RCC 7860 (cell line): ENCODE measurements at places on chromosomes 3 and 15.

DNA sequence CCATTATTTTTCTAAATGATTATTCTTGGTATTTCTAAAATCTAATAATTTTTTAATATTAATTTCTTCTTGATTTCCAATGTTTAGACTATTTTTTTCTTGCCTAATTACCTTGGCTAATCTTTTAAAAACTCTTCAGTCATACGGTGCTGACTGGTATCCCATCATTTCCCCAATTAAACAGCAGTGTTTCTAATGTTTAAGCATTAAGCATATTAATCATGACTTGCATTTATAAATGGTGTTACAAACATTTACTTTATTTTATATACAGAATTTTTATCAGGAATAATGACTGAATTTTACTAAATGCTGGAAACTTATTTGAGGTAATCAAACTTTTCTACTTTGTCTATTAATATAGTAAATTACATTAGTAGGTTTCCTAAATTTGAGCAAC lies 199.3 kb downstream of the ADAMTSL3 start:
- DNase-seq, result no peak

GRCh38 chr3:156291272-156292123 lies 171.1 kb downstream of the KCNAB1 start:
- DNase-seq, result no peak

GRCh38 chr15:39581793-39582285 lies 960 bp downstream of the THBS1 start:
- DNase-seq, result peak; percentile 45

- DNase-seq, result peak; percentile 83
These were observed 3.4 kb upstream of the SELENOT start for GRCh38 chr3:150599611-150600297.

GRCh38 chr3:23324745-23325144 lies 121.6 kb downstream of the UBE2E2 start:
- DNase-seq, result peak; percentile 49

DNA sequence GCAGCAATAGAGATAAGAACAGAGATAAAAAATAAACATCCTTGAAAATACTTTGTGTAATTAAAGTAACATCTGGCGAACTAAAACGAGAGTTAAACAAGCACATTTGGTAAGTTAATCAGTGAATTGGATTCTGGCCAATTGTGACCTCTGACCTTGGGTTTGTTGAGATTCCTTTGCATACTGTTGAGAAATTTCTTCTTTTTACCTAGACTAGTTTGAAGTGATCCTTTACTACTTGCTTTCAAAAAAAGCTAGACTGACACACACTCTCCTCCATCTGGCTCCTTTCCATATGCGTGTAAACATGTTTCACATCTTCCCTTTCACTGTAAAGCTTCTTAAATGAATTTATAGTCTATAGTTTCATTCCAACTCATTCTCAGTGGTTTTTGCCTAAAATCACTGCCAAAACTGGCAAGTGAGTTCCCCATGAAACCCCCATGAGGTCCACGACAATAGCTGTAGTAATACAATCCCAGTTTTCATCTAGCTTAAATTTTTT lies 17.3 kb upstream of the GBE1 start:
- DNase-seq, result no peak

DNA sequence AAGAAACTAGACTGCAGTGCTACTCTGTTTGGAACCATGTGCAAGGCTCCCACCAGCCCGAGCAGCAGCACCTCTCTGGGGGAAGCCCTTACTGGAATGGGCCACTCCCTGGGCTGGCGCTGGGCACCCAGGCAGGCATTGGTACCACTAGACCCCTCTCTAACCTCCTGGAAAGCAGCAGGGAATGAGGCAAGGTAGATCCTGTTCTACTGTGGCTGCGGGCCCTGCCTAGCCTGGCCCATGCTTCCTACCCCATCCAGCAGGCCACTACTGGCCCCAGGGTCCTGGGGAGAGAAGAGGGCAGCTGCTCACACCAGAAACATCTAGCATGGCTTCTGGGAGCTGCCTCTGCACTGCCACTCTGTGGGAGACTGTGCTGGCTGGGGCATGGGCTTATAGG lies 44.8 kb downstream of the MESD start:
- no peak for DNase-seq

GRCh38 chr15:63041402-63041973 lies 1.1 kb upstream of the TPM1 start:
- DNase-seq, result no peak
